AG09319 (cell line): ENCODE measurements at places on chromosomes 3 and 15.
A peak's percentile ranks its signal among the peaks of the same experiment; 100 is the strongest.

- DNase-seq: no peak
These were observed 655.9 kb downstream of the RBMS3 start for GRCh38 chr3:29936766-29937165.

- no peak for DNase-seq
These were observed 147.4 kb downstream of the CMSS1 start for GRCh38 chr3:99965077-99965476.

GRCh38 chr15:54815556-54815955 lies 381.2 kb downstream of the RSL24D1 start:
- no peak for DNase-seq

GRCh38 chr3:26535151-26535550 lies 87.4 kb upstream of the LRRC3B start:
- DNase-seq: no peak

DNA sequence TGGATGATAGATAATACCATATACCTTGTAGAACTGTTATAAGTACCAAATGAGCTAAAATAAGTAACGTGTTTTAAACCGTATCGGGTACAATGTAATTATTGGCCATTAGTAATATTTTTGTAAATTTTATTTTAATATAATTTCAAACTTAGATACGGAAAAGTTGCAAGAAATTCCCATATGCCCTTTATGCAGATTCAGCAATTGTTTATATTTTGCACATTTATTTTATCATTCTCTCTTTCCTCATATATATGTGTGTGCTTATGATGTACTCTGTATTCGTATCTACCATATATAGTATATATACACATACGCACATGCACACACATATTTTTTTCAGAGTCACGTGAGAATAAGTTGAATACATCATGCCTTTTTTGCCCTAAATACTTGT lies 38.5 kb downstream of the EXOG start:
- DNase-seq: no peak

DNA sequence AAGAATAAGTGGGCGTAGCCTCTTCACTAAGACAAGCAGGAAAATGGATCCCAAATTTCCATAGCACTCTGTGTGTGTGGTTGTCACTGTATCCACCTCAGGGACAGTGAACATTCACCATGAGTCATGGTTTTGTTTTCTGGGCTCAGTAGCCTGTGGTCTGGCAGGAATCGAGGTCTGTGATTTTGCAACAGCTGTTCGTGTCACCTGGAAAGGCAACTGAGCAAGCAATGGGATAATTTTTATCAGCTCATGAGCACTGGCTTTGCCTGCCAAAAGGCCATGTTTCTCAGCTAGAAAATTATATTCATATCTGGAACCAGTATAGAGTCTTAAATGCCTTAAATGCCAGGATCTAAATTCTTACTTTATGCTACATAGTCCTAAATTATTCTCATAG lies 60.9 kb downstream of the STRIT1 start:
- peak; percentile 87 for DNase-seq

- no peak for DNase-seq
These were observed 42.9 kb downstream of the SEMA5B start for GRCh38 chr3:122984650-122985049.

DNA sequence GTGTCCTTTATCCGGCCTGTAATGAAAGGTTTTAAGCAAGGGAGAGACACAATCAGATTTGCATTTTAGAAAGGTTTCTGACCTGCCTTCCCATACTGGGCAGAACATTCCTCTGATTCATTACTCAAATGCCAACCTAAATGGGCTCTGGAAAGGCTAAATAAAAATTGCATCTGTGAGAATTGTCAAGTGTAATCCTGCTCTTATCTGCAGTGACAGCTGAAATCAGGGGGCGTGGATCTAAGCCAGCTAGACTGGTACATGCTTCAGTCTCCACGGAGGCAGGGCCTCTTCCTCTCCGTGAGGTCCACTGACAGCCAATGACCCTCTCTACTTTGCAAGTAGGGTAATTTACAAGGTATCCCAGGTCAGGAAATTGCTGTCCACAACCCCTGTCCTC lies 32.5 kb upstream of the MINAR1 start:
- DNase-seq: no peak

DNA sequence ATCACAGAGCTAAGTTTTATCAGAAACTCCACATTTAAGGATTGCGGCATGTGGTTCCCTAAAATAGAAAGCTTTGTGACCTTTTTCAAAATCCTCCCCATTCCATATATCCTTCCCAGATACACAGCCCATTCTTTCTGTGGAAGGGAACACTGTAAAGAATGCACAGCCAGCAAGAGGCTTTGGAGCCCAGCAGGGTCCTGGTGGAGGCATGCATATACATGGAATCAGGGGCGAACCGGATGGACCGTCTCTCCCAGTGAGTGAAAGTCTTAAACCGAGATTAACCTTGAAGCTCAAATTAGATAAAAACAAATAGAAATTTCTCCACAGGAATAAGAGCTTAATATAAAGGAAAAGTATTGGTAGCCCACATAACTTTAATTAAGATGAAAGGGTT lies 436.2 kb upstream of the MDFIC2 start:
- no peak for DNase-seq

- DNase-seq: no peak
These were observed 2.6 kb downstream of the LTF start for GRCh38 chr3:46462111-46462510.

DNA sequence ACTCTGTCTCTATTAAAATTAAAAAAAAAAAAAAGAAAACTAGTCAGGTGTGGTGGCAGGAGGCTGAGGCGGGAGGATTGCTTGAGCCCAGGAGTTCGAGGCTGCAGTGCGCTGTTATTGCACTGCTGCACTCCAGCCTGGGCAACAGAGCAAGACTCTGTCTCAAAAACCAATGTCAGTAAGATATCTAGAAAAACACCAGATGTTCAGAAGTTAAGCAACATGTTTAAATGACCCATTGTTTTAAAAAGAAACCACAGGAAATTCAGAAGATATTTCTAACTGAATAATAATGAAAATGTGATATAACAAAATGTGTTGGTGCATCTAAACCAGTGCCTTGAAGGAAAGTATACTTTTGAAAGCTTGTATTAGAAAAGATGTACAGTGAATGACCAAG lies 203.4 kb upstream of the CGNL1 start:
- DNase-seq: no peak

- DNase-seq: no peak
These were observed 52.1 kb upstream of the PRTG start for GRCh38 chr15:55795031-55795430.

- DNase-seq: no peak
These were observed 65.9 kb upstream of the TNIK start for GRCh38 chr3:171526146-171526545.
